ENCODE measurements at places on chromosomes 6 and 20.
A peak's percentile ranks its signal among the peaks of the same experiment; 100 is the strongest.

DNA sequence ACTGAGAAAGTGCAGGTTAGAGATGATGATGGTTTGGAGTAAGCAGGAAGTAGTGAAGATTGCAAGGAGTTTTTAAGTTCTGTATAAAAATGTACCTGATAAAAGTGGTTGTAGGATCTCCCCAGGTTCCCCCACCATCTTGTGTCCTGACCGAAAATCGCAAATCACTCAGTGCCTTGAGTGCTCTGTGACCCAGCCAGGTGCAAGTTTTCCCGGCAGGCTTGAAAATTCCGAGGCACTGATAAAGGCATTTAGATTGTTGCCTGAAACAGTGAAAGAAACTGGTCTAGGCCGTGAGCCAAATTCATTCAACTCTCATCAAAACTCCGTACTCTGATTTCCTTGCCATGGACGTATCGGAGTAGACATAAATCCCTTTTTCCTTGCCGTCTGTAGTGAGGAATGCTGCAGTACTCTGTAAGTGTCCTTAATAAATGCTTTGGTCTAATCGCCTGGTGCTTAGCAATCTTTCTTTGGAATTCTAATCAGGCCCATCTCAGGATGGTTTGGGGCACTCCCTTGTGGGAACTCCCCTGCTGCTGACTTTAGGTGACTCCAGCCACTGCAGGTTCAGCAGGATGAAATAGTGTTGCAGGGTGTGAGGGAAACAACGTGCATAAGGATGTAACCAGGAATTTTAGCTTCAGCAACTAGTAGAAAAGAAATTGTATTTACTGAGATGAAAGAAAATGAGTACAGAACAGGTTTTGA, 1199.8 kb upstream of the MAP3K7 start:
- DNase-seq: no peak

- no peak for DNase-seq
Observed at GRCh38 chr20:33686984-33687366, 790 bp upstream of the E2F1 start.

DNA sequence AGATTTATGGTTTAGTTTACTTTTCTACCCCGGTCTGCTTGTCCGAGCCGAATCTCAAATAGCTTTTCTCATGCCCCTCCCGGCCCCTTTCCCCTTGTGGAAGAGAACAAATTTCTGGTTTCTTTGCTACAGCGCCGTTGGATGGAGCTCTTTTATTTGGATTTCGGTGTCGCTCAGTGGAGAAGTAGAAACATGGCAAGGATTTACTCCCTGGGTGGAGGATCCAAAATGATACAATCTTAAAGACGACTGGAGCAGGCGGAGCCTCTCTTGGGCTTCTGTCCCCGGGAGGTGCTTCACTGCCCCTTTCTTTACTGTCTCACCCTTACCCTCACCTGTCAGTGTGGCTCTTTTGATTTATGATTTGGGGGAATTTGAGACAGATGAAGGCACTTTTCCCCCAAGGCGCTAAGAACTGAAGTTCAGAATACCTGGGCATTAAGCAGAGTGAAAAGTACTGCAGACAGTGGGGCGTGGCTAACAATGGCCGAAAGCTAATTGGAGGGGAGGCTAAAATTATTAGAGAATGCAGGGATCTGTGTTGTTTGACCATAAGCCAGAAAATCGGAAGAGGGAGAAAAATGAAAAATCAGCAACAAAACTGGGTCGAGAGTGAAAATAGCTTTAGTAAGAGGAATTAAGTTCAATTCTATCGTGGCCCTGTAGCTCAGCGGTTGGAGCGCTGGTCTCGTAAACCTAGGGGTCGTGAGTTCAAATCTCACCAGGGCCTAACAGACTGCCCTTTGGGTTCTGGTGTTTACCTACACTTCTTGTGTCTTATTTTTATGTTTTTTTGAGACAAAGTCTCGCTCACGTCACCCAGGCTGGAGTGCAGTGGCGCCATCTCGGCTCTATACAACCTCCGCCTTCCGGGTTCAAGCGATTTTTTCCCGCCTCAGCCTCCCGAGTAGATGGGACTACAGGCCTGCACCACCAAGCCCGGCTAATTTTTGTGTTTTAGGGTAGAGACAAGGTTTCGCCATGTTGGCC, 145.1 kb upstream of the ZNF184 start:
- no peak for DNase-seq

- no peak for DNase-seq
Observed at GRCh38 chr6:137910424-137910834, 43.4 kb downstream of the TNFAIP3 start.

DNA sequence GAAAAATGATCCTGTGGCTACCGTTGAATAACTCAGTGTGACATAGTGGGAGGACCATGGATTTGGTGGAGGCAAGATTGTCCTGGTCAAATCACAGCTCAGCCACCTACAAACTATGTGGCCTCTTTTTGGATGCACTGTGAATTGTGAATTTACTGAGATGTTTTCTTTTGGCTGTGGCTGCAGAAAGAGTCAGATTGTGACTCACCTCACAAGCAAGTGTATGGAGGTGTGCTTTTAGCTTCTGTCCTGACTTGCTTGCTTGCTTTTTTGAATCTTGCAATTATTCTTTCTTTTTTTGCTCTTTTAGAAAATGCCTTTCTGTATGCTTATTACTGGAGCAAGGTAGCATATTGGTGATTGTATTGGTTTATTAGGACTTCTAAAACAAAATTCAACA, 122.9 kb upstream of the FOXO3 start:
- no peak for DNase-seq

DNA sequence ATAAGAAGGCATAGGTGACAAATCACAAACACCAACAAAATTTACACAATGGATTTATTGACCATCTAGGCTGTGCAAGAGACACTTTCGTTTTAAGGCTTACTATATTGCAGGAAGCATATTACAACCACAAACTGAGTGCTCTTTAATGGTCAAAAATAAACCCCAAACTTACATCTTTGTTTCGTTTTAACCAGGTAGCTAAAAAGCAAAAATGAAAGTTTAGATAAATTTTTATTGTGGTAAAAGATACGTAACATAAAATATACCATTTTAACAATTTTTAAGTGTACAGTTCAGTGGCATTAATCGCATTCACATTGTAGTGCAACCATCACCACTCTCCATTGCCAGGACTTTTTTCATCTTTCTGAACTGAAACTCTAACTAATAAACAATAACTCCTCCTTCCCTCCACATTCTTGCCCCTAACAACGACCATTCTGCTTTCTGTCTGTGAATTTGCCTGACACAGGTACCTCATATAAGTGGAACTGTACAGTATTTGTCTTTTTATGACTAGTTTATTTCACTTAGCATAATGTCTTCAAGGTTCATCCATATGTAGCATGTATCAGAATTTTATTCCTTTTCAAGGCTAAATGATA, 32.3 kb upstream of the DUSP22 start:
- no peak for DNase-seq

DNA sequence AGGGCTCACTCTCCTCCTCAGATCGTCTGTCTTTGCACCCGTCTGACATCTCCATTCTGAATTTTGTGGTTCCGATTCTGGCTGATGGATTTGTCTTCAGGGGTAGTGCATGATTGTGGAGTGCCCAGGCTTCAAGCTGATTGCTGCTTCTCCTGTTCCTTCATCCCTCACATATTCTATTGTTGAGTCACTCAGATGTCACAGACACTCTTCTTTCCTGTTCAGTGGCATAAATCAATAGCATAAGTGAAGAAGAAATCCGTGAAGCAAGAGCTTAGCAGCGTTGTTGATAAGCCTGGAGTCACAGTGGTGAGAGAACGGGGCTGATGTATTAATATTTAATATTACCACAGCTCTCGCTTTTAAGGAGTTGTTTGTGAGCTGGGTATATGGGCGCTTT, 152.5 kb downstream of the MTHFD1L start:
- DNase-seq: no peak

GRCh38 chr20:61662968-61663331, 402.7 kb downstream of the TAF4 start:
- no peak for DNase-seq

- no peak for DNase-seq
Observed at GRCh38 chr20:23159947-23160318, 73.8 kb upstream of the CD93 start.

- DNase-seq: no peak
Observed at GRCh38 chr6:9484091-9484490, 930.8 kb downstream of the TFAP2A start.

GRCh38 chr20:34527016-34527415, 10.8 kb downstream of the DYNLRB1 start:
- DNase-seq: no peak

- no peak for DNase-seq
Observed at GRCh38 chr6:50093938-50094272, 44.2 kb upstream of the DEFB112 start.

GRCh38 chr20:47205577-47206123, 150.8 kb downstream of the ZMYND8 start:
- DNase-seq: peak; percentile 24

- no peak for DNase-seq
Observed at GRCh38 chr6:87904011-87904410, 143.6 kb upstream of the SPACA1 start.

GRCh38 chr6:49551866-49552129, 1.3 kb downstream of the C6orf141 start:
- no peak for DNase-seq
